ENCODE measurements at places on chromosomes 7 and 10.

DNA sequence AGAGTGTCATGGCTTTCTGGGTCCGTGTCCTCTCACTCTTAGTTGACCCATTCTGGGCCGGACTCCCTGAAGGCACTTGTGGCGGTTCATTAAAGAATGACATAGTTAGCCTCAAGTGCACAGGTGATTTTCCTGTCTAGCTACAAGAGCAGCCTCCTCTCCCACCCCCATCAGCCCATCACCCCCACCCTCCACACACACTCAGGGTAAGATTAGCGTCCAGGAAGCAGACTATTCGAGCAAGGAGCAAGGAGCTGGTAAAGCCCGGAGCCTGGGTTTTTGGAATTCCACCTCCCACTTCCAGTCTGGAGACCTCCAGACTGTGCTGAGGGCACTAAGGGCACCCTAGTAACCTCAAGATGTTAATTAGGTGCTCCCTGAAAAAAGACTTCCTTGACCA, 39.5 kb downstream of the TACR2 start:
- no peak for DNase-seq

GRCh38 chr10:17113889-17114540, 15.6 kb downstream of the CUBN start:
- DNase-seq: no peak

GRCh38 chr7:117741962-117742361, 131.3 kb downstream of the CTTNBP2 start:
- DNase-seq: no peak

DNA sequence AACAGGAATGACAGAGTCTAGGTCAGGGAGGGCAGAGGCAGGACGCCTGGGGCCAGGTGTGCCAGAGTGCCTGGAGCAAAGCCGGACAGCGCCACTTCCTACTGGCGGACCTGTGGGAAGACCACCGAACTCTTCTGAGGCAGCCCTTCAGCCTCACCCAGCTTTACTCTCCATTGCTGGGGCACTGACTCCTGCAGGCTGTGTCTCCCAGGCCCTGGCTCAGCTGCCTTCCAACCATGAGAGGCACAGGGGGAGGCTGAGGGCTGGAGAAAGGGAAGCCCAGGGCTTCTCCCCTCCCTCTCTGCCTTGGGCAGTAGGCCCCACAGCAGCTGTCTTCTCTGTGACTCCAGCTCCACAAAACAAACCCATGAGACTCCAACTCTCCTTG, 139.6 kb upstream of the UNC5B start:
- DNase-seq: no peak

DNA sequence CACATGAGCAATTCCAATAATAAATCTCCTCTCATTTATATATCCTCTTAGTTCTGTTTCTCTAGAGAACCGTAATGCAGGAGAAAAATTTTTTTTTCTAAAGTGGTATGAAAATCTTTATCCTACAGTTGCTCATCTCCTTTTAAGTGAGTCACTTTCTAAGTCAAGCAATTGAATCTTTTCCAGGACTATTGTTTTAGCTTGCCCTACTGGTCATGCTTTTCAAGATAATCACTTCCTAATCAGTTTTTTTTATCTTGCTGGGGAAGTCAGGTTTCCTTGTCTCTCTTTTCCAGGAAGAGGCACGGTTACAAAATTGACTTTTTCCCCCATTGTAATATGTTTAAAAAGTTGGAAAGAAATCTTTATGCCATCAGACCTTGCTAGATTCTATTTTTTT, 44.0 kb downstream of the INPP5F start:
- DNase-seq: no peak

- no peak for DNase-seq
These were observed 5.6 kb downstream of the IL2RA start for GRCh38 chr10:6056411-6057135.

- no peak for DNase-seq
These were observed 401.9 kb downstream of the PARD3 start for GRCh38 chr10:34413214-34413613.

DNA sequence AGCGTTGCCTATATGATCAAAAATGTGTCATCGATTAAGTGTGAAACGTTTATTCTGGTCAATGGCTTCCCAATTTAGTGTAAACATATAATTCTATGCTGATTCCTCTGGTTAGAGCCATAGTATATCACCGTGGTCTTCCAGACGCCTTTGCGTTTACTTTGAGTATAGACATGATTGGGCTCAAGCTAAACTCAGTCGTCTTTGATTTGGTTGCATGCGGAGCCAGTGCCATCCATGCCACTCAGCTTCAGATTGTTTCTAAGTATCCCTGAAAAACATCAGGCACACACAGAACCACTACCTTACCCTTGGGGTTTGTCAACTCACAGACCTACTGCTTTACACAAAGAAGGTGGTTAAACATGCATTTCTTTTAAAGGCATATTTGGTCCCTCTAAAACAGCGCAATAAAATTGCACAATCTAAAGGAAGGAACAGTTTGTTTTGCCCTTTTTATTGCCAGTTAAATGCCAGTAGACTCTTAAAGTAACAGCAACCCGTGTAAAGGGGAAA, 273.6 kb upstream of the KLF6 start:
- DNase-seq: no peak

GRCh38 chr10:132300582-132300981, 7.2 kb downstream of the STK32C start:
- DNase-seq: no peak

- no peak for DNase-seq
These were observed 41.7 kb downstream of the SP8 start for GRCh38 chr7:20744954-20745446.

- no peak for DNase-seq
These were observed 3.1 kb upstream of the HOXA9 start for GRCh38 chr7:27168265-27168947.

- no peak for DNase-seq
These were observed 203.4 kb downstream of the ZNF716 start for GRCh38 chr7:57653262-57653830.

DNA sequence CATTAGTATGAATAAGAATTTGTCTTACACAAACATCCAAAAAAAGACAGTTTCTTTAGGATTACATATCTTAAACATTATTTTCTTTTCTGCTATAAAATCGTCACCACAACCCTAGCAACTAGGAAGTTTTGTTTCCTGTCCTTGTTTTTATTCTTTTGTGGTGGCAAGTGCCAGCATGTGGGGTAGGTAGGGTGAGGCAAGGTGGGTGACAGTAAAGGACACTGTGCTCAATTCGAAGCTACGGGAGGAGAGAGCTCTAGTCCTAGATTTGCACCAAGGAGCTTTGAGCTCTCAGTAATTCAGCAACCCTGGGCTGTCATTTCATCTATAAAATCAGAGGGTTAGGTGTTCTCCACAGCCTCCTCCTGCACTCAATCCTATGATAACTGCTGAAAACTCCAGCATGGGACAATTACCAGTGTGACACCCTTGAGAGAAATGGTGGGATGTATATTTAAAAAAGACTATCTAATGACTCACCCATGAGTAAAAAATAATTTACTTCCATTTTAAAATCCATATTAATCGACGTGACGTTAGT, 187.1 kb downstream of the FAM107B start:
- peak; percentile 72 for DNase-seq

GRCh38 chr7:3780525-3780924, 479.5 kb downstream of the SDK1 start:
- no peak for DNase-seq

DNA sequence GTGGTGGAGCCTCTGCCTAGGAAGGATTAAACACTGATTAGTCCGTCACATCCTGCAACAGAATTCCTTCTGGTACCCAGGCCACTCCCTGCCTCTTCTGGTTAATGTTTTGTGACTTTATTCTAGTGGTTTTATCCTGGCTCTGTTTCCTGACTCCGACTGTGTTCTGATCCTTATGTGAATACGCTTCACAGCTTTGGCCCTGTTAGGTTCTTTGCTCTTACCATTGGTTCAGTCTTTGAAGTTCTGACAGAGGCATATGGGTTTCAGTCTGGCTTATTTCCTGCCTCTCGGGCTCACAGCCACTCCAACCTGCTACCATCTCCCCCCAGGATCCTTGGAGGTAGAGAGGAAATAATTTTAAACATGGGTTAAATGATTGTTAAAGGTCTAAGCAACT, 23.2 kb upstream of the FGL2 start:
- DNase-seq: no peak

- no peak for DNase-seq
These were observed 52.0 kb downstream of the VCL start for GRCh38 chr10:74049955-74050354.

- no peak for DNase-seq
These were observed 2.5 kb downstream of the DGKB start for GRCh38 chr7:14900051-14900450.
